ENCODE measurements at places on chromosomes 7 and 10. TPM values are rescaled to one million over a fixed set of nuclear protein-coding genes. Genes with fewer than 3 reads are reported as not detected.

Gene ZNF467
- 18.9 TPM for total RNA-seq

Gene SPDYE16
- total RNA-seq, result 0.13 TPM

Gene HOXA1
- 0.08 TPM for total RNA-seq

Gene FEZF1
- total RNA-seq, result not detected

Gene FAM20C
- total RNA-seq, result 72.2 TPM

Gene LRGUK
- 0.15 TPM for total RNA-seq

Gene GNGT1
- total RNA-seq, result not detected

Gene AKR1C3
- 327 TPM for total RNA-seq

Gene TMEM26
- 0.35 TPM for total RNA-seq

Gene FAM204A
- 18.2 TPM for total RNA-seq

Gene ELMO1
- total RNA-seq, result 21.2 TPM

Gene PTPRN2
- 0.33 TPM for total RNA-seq

Gene COMTD1
- 26.9 TPM for total RNA-seq

Gene FAM24B
- total RNA-seq, result 0.60 TPM

Gene LRMDA
- 9.1 TPM for total RNA-seq

Gene COL26A1
- total RNA-seq, result 6.7 TPM

Gene CCDC7
- total RNA-seq, result 4.9 TPM

Gene BAMBI
- total RNA-seq, result 7.7 TPM

Gene CDNF
- total RNA-seq, result 4.8 TPM

Gene SPDYE11
- not detected for total RNA-seq

Data from left lobe of liver (tissue), 2 donors.